SW 1271 (cell line): ENCODE measurements at places on chromosomes 3 and 15.

GRCh38 chr3:67384016-67384415, 270.4 kb downstream of the SUCLG2 start:
- no peak for DNase-seq

DNA sequence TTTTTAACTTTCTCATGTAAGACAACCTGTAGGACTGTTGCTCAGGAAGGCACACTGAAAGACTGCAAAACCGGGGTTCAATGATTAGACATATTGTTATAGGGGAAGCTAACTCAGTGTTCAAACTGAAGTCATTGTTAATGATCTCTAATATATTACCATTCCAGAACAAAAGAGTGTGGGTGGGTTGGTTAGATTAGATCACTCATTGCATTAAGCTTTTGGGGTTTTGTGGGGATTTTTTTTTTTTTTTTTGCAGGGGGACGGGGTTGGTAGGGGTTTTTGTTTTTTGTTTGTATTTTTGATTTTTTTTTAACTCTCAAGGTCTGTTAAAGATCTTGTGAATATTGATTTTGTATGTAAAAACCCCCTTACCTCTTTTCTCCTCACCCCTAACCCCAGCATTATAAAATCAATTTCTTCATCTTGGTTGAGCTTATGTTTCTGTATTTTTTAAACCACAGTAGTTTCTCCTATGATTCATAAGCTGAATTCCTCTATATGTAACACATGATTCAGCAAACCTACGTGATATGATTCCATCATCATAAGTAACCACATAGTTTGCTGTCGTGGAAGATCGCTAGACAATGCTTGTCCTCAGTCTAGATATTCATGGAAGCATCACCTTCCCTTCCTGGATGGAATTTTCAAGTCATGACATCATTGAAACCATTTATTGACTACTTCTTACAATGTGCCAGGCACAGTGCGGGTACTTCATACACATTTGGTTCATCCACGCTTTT, 544.1 kb upstream of the MDFIC2 start:
- DNase-seq = no peak

DNA sequence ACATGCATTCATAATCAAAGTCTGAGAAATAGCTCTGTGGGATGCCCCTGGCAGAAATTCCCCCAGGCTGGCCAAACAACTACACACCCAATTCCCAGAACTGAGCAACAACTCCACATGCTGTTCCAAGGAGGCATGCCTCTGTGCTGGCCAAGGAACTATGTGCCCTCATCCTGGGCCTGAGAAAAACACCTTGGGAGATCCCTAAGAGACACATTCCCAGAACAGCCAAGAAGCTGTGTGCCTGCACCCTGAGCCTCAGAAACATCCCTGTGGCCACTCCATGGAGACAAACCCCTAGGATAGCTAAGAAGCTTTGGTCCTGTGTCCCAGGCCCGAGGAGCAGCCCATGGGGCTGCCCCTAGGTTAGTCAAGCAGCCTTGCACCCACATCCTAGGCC, 92.3 kb upstream of the MME start:
- DNase-seq = no peak

DNA sequence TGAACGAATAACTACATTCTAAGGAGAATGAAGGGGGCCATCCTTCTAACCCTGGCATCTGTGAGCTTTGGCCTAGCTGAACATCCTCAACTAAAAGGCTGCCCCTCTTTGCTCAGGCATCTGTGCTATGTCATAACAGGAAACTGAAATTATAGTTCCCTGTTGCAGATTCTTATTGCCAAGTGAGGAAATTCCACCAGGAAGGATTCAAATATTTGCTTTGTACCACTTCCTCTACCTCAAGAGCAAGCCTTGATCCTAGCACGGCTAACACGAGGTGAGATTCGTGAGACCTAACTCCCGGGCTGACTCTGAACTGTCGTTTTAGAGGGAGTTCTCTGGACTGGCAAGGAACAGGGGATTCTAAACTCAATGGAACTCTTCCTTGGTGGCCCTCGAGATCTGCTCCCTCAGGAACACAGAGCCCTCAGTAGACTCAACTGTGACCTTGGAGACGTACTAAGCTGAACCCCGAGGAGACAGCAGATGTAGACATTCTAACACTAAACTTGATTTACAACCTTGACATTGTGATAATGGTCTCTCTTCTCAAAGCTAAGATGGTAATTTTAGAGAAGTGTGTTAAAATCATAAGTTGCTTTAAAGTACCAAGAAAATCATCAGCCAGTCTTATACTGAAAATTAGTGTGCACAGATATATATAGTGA, 4.2 kb downstream of the SPG21 start:
- no peak for DNase-seq

- peak; percentile 41 for DNase-seq
Observed at GRCh38 chr15:74863239-74864056, 9.7 kb downstream of the SCAMP2 start.

DNA sequence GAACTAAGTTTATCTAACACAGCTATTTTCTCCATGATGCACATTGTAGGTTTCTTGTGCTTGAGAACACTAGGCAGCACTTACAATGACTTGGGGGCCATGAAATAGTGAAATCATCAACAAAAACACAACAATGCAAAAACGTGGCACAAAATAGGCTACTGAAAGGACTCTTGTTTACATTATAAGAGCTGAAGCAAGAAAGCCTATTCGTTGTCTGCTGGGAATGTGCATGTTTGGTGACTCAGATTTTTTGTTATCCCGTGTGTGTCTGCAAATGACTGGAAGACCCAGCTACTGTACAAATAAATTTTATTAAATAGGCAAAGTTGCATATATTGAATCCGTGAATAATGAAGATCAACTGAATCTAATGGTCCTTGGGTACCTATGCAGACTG, 85.0 kb downstream of the TCF12 start:
- no peak for DNase-seq

DNA sequence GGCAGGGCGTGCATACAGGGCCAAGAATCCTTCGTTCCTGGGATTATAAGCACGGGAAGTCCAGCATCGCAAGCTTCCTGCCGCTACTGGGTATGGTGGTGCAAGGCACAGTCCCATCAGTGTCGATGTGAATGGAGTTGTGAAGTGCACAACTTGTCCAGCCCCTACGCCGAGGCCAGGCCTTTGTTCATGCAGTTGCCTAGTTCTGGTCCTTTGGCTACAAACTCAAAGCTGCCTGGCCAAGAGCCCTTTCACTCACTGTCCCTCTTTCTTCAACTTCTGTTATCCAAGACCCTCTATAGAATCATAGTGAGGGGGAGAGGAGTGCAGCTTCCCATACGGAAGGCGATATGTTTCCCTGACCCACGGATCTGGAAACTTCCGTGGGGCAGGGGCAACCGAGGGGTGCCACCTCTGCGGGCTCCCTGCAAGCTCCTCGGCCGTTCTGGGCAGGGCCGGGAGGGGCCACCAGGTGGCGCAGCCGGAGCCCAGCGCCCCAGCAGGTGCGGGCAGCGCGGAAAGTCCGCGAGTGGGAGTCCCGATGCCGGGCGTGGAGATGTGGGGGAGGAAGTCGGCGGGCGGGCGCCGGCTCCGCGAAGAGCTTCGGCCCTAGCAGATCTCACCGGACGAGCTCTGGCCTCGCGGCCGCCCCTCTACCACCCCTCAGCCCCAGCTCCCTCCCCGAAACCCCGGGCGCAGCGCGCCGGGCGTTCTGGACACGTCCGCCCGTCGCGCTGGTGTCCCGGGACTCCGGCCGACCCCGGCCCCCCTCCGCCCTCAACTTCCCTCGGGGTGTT, 693 bp downstream of the RASGRP1 start:
- DNase-seq = no peak

GRCh38 chr3:177354466-177354865, 157.2 kb upstream of the TBL1XR1 start:
- no peak for DNase-seq

- DNase-seq = no peak
Observed at GRCh38 chr3:56251343-56251945, 216.8 kb downstream of the ERC2 start.

- no peak for DNase-seq
Observed at GRCh38 chr3:59978979-59979378, 929.2 kb upstream of the CFAP20DC start.

DNA sequence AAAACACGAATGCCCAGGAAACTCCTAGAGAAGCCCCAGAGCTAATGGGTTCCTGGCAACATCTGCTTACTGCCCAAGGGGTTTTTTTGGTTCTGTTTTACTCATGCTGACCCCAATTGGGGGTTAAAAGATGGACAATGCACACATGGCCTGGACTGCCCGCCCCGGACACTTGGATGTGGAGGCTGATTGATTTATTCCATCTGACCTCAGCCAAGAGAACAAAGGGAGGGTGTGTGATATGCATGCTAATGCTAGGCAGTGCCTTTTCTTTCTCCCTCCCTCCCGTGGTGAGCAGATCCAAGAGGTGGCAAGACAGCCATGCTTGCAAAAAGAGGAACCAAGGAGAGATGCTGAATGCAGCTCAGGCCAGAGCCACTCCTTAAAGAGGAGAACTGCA, 3.3 kb upstream of the LRTM1 start:
- no peak for DNase-seq
